ENCODE measurements at places on chromosomes 2 and 18.

GRCh38 chr18:69035756-69036155 is 237.9 kb downstream of the CCDC102B start:
- no peak for DNase-seq

DNA sequence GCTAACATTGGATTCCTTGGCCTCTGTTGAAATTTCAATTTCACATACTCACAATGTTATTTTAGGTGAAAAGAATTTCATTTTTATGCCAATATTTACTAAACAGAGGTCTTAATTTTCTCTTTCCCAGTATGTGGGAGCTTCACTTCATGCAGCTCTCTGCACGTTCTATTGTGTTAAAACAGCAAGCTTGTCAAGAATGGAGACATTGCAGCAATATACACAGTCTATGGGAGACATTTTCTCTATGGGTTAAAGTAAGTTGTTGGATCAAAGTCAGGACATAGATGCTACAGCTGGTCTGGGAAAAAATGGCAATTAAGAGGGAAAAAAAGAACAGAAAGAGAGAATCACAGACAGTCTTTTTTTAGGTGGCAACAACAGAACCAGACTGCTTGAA is 70.4 kb upstream of the ARHGAP15 start:
- DNase-seq: no peak

GRCh38 chr18:59593291-59593717 is 103.9 kb downstream of the CCBE1 start:
- no peak for DNase-seq

- no peak for DNase-seq
Measured at GRCh38 chr18:21309248-21309647, 67.2 kb downstream of the GREB1L start.

- no peak for DNase-seq
Measured at GRCh38 chr2:72576459-72576858, 249.4 kb downstream of the EXOC6B start.

GRCh38 chr2:113046465-113046864 is 6.2 kb downstream of the IL36B start:
- DNase-seq: no peak

- DNase-seq: no peak
Measured at GRCh38 chr18:25326361-25326952, 25.5 kb downstream of the ZNF521 start.

DNA sequence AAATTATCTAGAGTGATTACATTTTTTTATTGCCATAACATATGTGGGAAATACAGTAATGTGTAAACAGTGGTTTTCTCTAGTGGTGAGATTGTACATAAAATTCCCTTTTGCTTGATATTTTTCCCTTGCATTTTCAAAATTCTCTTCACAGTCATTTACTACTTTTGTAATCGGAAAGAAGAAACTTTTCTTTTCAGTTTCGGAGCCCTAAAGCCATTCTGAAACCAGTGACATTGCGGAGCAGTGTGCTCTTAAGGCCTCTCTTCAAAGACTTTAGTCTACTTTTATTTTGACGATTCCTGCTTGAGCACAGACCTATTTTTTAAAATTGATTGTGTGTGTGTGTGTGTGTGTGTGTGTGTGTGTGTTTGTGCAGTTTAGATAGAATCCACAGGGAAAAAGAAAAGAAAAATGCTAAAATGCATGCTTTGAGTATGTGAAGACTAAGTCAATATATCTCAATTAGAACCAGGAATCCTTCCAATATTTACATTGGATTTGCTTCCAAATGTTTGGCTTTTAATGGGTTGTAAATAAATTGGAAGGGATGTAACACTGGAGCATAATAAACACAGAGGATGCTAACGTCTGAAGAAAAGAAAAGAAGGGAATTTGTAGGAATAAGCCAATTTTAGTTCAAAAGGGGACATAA is 357.4 kb downstream of the RND3 start:
- DNase-seq: no peak

DNA sequence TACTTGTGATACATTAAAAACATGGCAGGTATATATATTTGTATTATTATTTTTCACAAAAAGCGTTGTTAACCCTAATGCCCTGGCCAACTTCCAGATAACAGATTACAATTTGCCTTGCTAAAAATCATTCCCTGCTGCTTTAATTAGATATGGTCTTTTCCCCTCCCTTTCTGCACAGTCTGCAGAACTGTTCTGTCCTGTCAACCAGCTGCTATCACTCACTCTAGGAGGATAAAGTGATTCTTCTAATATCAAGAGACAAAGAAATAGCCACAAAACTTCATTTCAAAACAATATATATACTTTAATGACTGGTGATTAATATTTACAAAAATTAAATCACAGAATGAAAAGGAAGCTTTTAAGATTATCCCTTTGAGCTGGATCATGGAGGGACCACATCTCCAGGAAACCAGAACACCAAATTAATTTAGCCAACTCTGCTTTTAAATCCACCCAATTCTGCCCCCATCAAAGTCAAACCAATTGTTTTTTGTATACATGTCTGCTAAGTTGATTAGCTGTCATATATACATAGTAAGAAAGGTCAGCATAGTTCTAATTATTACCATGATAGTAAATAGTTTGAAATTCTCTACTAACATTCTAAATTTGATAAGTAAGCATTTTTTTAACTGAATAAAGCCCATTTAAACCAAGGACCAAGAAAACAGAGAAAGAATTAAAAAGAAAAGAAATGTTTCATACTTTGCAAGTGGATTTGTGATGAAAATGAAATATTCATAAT is 55.7 kb downstream of the RND3 start:
- DNase-seq: no peak

- no peak for DNase-seq
Measured at GRCh38 chr18:79458131-79458838, 62.6 kb downstream of the NFATC1 start.

GRCh38 chr2:225378984-225379383 is 20.5 kb upstream of the NYAP2 start:
- no peak for DNase-seq

GRCh38 chr2:180180511-180180910 is 173.4 kb upstream of the CWC22 start:
- DNase-seq: no peak

DNA sequence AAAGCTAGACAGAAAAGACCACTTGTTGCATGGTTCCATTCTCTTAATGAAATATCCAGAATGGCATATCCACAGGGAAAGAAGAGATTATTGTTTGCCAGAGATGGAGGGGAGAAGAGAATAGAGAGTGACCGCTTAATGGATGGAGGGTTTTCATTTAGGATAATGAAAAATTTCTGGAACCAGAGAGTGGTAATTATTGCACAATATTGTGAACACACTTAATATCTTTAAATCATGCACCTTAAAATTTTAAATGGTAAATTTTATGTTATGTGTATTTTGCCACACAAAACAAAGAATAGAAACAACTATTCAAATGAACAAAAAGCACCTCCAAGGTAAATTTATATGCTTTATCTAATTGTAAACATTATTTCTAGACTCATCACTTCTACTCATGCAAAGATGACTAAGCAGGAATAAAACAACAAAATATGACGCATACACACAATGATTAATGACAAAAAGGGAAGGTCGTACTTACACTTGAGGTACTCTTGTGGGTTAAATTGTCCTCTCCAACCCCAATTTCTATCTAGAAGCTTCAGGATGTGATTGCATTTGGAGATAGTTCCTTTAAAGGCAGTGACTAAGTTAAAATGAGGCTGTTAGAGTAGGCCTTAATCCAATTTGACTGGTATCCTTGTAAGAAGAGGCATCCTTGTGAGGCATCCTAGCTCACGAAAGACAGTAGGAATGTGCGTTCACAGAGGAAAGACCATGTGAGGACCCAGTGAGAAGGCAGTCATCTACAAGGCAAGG is 18.7 kb upstream of the DHRS9 start:
- no peak for DNase-seq

DNA sequence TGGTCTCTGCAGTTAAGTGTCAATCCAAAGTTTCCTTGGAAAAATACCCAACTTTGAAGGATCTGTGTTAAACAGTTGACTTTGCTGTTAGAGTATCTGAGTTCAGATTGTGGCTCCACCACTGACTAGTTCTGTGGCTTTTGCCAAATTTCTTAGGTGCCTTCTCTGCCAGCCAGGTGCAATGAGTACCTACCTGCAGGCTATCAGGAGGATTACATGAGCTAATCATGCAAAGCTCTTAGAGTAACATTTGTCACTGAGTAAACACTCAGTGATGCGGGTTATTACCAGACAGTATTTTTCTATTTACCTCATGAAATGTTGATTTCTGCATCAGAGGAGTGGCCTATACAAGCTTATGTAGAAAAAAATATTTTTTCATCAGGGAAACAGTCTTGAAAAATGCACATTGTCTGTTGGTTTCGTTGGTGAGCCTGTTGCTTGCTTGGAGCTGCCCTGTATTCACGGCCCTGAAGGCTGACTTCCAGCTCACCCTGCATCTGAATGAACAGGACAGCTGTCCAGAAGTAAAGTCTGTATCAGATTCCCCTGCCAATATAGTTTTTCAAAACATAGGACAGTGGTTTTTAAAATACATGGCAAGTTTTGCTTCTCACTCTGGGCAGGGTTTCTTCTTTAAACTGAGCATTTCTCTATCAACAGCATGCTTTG is 235.1 kb downstream of the CDCA7 start:
- no peak for DNase-seq

GRCh38 chr2:20744366-20745335 is 77.7 kb downstream of the GDF7 start:
- DNase-seq: no peak

DNA sequence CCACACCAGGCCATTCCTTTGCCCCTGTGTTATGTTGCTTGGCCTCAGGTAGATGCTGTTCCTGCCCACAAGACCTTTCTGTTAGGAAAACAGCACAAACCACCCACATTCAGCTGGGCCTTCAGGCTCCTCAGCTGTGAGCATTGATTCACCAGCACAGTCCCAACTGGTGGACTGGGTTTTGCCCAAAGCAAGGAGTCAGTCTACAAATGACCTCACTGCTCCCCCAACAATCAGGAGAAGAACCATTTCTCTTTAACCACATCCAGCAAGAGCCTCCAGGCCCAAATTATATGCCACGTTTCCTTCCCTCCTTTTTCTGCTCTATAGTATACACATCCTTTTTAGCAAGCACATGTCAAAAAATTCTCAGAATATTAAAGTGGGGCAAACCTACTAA is 5.2 kb downstream of the TMEM163 start:
- DNase-seq: no peak

DNA sequence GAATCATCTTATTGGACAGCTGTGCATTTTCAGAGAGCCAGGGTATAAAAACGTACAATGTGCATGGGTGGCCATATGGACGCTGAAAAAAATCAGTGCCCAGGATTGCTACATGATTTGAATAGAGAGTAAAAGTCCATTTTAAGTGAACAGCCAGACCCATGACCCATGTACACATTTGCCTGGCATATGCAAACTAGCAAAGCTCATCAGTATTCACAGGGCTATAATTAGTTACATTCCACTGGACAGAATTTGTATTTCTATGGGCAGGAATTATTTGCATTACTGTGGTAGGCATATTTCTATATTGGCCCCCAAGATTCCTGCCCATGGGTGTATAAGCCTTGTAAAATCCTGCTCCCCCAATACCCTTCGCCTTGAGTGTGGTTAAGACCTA is 78.8 kb downstream of the PTH2R start:
- no peak for DNase-seq

GRCh38 chr2:70531419-70532086 is 22.1 kb downstream of the TGFA start:
- DNase-seq: no peak

- no peak for DNase-seq
Measured at GRCh38 chr2:71961289-71962027, 186.2 kb downstream of the CYP26B1 start.

DNA sequence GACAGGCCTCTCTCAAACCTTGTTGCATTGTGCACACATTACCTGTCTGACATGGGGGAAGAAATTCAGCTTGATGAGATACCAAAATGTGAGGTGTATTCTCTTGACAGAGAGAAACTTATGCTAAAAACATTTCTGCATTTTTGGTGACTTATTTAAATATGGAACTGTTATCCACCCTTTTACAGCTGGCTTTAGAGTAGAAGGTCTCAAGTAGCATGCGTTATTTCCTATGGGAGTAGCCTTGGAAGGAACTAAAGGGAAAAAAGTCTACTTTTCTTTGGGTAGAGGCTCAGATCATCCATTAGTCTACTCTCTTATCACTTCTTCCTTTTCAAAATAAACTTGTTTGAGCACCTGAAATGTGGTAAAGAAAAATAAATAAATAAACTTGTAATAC is 56.5 kb upstream of the TWSG1 start:
- DNase-seq: no peak

GRCh38 chr2:109689182-109689930 is 75.2 kb downstream of the SOWAHC start:
- no peak for DNase-seq

GRCh38 chr2:235183786-235184185 is 232.0 kb downstream of the SH3BP4 start:
- DNase-seq: no peak

DNA sequence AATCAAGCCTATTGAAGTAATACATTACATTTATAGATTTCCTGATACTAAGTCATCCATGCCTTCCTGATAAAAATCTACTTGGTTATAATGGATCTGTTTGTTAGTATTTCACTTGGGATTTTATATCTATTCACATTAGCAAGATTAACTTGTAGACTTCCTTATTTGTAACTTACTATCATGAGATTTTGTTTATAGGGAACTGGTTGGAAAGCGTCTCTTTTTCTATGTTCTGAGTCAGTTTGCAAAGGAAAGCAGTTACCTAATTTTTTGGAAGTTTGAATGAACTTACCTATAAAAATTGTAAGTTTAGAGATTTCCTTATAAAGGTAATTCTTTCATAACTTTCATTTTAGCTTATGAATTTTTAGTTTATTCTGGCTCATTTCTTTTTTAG is 141.4 kb downstream of the SMAD7 start:
- no peak for DNase-seq

GRCh38 chr2:86087936-86088850 is 17.5 kb downstream of the POLR1A start:
- no peak for DNase-seq

- DNase-seq: no peak
Measured at GRCh38 chr2:39875914-39876267, 96.8 kb upstream of the THUMPD2 start.

- DNase-seq: no peak
Measured at GRCh38 chr18:9260388-9261380, 73.9 kb upstream of the TWSG1 start.

- no peak for DNase-seq
Measured at GRCh38 chr18:46469186-46469915, 187.7 kb downstream of the LOXHD1 start.

Data from activated T-cell treated with anti-CD3 and anti-CD28 coated beads for 1 hour (primary cell).